ENCODE measurements at places on chromosomes 3 and 15.

- no peak for DNase-seq
These were observed 289.7 kb upstream of the CHRM5 start for GRCh38 chr15:33678602-33679001.

GRCh38 chr3:171099911-171100310 is 73.4 kb upstream of the SLC2A2 start:
- no peak for DNase-seq

GRCh38 chr15:55494931-55495330 is 13.1 kb downstream of the DNAAF4 start:
- no peak for DNase-seq

DNA sequence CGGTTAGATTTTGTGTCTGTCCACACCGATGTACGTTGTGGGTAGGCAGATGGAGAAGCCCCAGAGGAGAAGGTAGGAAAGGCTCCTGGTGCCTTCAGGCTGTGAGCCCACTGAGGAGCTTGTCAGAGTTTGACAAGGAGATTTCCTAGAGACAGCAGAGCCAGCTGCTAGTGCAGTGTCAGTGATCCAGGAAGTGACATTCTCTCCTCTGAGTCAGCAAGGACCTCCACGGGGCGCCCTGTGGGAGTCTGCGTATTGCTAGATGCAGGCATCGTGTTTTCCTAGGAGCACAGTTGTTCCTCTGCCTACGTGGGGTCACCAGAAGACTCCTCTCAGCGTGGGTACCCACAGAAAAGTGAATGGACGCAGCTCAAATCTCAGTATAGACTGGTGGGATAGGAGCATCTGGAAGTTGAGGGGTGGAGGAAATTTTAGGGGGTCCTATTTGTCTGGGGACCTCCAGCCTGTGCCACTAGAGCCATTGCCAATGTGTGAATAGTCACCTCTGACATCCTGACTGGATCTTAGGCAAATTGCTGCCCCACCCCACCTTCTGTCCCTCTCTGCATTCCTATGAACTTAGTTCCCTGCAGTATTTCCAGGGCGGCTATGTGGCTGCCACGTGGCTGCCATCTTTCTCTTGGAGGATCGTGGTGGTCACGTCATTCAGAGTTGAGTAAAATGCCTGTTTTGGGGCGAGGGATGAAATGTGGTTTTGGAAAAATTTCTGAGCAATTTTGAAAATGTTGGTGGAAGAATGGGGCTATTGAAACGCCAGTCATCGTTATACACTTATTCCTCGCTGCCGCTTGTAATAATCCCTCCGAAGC is 84.8 kb upstream of the KLHL25 start:
- no peak for DNase-seq

DNA sequence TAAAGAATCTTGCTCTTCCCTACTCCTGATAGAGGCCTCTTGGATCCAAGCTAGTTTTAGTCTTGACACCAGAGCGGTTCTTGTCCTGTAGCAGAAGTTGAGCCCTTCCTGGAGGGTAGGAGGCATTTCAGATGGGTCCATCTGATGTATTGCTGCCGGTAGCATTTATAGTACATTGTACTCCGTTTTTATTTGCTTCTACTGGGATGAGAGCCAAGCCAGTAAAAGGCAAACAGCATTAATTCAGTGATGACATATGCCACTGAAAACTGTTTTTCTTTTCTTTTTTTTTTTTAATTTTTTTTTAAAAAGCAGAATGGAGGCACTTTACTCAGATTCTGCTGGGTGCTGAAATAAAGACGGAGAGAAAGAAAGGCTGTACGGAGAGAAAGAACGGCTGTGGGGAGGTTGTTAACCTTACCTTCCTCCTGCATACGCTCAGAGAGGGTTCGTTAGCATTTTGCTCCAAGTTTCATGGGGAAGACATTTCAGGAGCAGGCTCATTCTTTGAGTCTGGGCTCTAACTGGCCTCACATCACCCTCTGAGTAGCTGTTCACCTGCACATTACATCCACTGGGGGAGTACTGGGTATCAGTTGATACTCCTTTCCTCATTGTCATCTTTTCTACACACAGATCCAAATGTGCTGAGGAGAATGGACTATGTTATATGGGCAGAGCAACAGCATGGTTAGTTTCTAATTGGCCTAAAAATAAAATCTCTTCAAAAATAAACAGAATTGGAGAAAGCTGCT is 161.5 kb downstream of the FEZF2 start:
- DNase-seq: no peak

DNA sequence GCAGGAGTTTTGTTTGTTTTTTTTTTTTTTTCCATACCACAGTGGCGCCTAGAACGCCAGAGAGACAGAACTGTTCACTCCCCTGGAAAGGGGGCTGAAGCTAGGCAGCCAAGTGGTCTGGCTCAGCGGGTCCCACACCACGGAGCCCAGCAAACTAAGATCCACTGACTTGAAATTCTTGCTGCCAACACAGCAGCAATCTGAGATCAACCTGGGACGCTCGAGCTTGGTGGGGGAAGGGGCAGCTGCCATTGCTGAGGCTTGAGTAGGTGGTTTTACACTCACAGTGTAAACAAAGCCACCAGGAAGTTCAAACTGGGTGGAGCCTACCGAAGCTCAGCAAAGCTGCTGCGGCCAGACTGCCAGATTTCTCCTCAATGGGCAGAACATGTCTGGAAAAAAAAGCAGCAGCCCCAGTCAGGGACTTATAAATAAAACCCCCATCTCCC is 29.8 kb downstream of the SPICE1 start:
- DNase-seq: no peak

- DNase-seq: no peak
These were observed 17.0 kb upstream of the PCSK6 start for GRCh38 chr15:101506491-101506890.

- DNase-seq: no peak
These were observed 144.6 kb downstream of the MCTP2 start for GRCh38 chr15:94375997-94376396.

DNA sequence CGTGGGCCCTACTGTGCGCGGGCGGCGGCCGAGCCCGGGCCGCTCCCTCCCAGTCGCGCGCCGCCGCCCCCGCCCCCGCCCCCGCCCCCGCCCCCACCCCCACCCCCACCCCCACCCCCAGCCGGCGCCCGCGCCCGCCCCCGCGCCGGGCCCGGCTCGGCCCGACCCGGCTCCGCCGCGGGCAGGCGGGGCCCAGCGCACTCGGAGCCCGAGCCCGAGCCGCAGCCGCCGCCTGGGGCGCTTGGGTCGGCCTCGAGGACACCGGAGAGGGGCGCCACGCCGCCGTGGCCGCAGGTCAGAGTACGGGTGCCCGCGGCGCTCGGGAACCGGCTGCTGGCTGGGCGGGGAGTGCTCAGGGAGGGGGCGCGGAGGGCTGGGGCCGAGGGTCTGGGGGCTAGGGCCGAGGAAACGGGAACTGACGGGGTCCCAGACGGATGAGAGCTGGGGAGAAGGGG is 1.1 kb upstream of the PPARG start:
- DNase-seq: no peak

GRCh38 chr3:142226474-142226873 is 1.1 kb upstream of the GK5 start:
- no peak for DNase-seq

DNA sequence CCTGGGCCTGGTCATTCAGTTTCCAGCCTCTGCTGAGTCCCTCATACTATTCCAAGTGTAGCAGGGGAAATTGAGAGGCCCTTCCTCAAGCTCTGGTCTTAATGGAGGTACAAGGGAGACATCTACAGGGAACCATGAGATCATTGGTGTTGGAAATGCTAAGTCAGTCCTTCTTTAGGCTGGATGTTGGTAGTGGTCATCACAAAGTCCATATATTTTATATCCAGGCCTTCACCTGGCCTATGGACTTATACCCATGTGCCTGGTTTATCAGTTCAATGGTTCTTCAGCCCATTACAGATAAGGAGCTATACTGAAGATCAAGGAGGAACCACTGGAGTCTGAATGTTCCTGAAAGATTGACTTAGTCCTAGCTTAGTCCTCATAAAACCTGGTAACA is 135.0 kb downstream of the STAG1 start:
- no peak for DNase-seq

DNA sequence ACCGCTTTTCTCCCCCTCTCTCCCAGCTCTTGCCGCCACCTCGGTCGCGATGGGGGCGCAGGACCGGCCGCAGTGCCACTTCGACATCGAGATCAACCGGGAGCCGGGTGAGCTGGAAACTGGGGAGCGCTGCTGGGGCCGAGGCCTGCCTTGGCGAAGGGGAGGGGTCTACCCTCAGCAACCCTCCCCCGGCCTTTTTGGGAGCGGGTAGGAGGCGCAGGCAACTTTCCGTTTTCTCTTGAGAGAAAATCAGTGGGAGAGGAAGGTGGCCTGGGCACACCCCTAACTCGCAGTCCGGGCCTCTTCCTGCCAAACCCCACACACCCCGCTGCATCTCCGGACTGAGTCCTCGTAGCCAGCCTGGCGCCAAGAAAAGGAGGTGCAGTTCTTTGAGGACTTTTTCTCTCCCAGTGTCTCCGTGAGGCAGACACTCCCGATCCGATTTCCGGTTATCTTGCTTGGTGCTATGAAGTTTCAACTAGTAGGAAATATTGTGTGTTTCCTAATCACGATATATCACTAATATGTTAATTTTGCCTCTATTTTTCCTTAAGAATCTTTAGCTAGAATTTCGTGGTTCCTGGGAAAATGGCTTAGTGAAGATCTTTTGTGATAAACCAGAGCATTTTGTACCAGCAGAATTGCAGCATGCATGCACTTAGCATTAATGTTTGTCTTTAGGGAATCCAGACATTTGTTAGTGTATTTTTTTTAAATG is 631 bp downstream of the NKTR start:
- DNase-seq: no peak

DNA sequence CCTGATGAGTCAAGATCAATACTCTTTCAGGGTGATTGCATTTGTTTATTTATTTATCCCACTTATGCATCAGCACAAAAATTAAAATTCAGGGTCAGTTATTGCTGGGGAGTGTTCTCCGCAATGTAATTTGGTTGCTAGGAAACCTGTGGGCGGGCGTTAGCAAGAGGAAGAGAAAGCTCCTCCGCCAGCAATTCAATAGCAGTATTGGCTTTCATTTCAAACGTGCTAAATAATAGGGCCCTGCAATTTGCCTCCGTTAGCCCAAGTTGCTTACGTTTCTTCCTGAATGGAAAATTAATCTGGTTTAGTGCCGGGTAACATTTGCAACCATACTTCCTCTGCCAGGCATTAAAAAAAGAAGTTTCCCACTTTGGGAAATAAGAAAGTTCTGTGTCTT is 35.5 kb upstream of the PLCL2 start:
- DNase-seq: no peak

DNA sequence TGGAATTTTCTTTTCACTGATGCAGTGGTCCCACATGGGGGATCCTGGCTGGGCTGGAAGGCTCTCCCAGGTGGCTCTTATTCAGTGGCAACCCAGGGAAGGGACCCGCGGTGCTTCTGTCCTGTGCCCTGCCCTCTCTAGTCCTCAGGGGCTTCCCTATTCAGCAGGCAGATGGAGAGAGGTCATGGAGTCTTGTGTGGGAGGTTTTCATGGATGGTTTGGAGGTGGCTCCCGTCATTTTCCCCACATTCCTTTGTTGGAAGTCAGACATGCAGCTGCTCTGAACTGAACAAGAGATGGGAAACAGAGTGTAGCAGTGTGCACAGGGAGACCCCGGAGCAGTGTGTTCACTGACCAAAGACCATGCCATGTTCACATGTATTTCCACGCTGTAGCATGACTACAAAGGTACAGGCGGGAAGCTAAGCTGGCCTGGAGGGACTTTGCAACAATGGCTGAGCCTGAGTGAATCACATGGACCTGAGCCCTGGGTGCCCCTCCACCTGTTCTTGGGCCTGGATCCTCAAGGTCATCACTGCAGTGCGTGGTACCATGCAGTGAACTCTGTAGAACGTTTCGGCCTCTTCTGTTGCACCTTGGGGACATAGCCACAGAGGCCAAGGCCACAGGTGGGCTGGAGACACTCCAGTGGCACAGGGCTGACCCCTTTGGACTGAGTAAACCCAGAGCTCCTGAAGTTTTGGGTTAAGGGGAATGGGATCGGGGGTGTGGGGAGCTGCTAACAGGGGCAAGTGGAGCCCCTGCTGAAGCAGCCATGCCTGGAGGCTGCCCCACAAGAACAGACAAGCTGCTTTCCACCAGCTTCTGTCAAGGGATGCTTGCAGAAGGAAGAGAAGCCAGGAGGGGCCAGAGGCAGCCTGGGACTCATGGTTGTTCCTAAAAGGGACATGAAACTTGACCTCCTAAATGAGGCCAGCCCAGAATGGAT is 123.0 kb downstream of the ASB7 start:
- no peak for DNase-seq

DNA sequence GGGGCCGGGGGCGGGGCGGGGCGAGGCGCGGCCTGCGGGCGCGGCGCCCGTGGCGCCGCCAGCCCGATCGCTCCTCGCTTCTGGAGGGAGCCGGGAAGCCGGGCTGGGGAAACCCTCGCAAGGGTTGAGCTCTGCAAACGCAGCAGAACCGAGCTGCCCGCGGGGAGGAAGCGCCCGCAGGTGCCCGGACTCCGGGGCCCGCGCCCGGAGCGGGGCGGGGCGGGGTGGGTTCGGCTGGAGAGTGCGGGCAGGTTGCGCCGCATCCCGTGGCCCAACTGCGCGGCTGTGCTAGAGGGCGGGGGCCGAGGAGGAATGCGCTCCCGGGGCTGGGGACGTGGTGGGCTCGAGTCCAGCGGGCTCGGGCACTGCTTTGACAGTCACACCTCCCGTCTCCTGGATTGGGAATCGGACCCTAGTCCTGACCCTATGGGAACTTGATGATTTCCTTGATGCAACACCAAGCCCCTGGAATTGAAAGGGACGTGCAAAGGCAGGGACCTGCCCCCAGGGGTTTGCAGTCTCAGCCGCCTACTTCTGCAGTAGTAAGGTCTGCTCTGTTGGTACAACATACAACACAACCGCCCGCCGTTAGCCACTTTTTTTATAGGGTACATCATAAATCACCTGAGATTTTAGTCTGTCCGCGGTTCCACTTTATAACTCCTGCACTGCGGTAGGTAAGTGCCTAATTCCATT is 34.3 kb downstream of the ZBTB38 start:
- no peak for DNase-seq

- DNase-seq: no peak
These were observed 37.8 kb upstream of the USP3 start for GRCh38 chr15:63466378-63467192.

DNA sequence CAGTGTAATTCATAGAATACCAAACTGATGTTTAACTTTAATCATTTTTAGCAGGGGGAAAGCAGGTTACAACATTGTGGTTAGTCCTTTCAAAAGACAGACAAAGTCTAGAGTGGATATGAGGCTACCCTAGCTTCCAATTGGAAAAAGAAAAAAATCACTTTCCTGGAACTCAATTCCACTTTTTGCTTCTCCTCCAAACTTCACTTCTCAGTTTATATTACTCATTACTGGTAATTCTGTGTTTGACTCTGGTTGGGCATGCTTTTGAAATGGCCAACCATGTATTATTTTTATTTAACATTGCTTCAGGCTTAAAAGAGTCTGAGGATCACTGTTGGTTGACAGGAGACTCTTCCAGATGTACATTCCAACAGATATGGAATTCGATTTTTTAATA is 84.8 kb downstream of the RAP2B start:
- DNase-seq: no peak

DNA sequence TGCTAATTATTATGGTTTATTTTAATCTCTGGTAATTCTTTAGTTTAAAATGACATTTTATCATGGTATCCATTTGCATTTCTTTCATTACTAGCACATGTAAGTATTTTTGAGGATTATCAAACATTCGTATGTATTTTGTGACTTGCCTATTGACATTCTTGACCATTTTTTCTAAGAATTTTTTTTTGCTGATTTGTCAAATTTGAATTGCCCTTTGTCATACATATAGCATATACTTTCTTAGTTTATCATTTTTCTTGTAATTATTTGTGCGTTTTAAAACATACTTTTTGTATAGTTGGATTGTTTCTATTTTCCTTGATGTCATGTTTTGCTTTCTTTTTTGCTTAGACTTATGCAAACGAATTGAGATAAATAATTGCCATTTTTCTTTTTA is 358.5 kb upstream of the RBMS3 start:
- DNase-seq: no peak

All from NCI-H187 (cell line).